AG09319 (cell line): ENCODE measurements at places on chromosomes 7 and 10.

DNA sequence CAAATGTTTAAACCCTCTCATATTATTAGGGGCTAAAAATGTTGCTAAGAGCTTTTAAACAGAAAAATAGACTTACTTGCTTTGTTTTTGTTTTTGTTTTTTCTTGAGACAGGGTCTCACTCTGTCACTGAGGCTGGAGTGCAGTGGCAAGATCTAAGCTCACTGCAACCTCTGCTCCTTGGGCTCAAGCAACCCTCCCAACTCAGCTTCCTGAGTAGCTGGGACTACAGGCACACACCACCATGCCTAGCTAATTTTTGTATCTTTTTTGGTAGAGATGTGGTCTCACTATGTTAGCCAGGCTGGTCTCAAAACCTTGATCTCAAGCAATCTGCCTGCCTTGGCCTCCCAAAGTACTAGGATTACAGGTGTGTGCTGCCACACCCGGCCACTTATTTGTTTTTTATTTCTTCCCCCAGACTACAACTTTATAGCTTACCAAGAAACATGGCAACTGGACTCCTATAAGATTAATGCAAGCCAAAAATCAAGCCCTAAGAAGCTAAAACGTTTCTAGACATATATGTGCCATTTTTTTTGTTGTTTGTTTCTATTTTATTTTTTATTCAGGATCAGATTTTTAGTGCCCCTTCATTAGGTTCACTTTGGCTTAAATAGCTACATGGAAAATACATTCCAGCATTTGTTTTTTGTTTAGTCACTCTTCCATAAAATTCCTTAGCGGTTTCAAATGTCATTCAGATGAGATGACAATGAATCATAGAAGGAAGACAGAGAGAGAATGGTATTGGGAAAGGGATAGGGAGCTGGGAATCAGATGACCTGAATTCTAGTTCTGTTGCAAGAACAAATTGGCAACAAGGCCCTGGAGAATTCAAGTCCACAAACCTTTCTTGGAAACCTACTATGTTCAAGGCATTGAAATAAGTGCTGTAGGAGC, 163.4 kb upstream of the MKLN1 start:
- peak; percentile 55 for DNase-seq

GRCh38 chr7:155881471-155882350, 69.4 kb upstream of the SHH start:
- no peak for DNase-seq

GRCh38 chr7:99576251-99576650, 17.8 kb downstream of the ZNF655 start:
- no peak for DNase-seq

DNA sequence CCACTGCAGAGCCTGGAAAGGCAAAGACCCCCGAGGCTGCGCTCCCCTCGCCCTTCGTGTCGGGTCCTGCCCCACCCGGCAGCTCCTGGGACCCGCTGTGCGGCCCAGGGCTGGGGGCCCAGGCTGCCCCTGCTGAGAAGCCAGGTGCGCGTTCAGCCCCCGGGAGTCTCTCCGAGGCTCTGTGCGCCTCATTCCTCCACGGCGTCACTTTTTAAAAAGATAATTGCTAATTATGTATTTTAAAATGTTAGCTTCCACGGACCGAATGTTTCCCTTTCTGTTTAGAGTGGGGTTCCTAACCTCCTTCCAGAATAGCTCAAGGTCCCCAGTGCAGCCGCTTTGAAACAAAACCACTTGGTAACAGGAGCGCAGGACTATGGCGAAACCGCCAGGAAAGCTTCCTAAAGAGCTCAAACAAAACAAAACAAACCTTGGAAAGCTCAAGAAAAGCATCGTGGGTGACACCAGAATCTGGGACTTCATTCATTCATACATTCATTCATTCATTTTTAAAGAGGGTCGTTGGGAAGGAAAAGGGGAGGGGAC, 45.6 kb downstream of the PDIA4 start:
- no peak for DNase-seq

DNA sequence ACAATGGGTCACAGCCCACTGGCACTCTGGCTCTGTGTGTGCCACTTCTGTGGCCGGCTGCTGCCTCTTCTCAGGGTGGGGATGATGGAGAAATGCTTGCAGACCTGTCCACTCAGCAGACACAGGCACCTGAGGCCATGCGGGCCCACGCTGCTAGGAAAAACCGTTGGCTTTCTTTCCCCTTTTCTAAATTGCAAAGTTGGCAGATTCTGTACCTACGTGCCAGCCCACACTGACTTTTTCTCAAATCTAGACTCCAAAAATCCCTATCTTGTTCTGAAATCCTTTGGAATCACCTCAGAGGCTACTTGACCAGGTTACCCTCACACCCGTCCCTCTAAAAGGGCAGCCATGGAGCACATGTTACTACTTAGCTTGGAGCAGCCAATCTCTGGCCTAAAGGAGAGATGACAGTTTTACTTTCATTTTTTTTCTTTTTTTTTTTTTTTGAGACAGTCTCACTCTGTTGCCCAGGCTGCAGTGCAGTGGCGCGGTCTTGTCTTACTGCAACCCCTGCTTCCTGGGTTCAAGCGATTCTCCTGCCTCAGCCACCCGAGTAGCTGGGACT, 99.4 kb downstream of the RNF216 start:
- no peak for DNase-seq
